ENCODE measurements at places on chromosomes 12 and 14.

DNA sequence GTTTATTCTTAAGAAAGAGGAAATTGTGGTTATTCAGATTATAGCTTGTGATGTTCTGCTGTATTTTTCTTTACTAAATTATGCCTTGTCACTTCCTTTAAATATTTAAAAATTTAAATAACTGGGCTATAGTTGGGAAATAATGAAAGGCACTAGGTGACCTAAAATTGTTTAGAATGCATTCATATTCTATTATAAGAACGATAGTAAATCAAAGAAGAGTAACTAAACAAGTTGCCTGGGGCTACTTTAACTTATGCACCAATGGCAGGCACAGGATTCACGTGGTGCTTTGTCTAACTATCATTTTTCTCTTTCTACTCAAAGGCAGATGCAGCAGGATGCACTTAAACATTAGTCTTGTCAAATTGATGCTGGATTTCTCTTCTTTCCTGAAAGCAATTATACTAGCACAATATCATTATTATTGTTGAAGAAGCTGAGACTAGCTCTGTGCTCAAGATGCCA, 190.7 kb upstream of the PPFIA2 start:
- no peak for DNase-seq

DNA sequence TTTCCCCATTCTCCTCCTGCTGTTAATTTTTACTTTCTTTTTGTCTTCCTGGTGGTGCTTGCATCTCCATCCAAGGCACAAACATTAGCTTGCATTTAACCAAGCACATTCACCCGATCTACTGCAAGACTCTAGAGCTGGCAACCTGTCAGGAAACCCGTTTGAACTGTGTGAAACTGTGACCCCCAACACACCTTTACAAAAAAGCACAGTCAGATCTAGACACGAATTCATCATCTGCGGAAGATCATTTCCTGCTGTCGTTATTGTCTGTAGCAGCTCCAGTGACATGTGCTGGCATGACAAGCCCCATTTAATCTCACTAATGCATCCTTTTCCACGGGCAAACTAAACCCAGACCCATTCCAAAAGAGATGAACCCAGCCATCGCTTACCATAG, 340.5 kb downstream of the VRK1 start:
- DNase-seq: no peak

DNA sequence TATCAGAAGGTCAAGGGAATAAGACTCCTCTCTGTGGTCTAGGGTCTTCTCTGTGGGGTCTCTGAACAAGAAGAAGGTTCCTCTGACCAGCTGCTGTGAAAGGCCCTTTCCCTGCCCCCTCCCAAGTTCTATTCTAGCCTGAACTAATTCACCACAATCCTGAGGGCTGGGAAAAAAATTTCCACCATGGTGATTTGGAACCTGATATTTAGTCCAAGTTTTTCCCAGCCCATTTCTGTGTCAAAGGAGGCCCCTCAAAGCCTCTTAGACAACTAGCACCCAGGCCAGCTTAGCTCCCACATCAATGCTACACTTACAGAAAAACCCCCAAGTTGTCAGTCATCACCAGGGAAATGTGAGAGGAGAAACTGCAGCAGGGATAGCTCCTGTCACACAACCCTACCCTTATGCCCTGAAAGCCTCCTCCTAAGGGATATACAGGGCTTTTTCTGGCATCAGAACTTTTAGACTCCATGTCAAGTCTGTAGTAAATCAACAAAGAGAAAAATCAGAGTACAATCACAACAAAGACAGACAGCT, 4.5 kb downstream of the FMNL3 start:
- no peak for DNase-seq

DNA sequence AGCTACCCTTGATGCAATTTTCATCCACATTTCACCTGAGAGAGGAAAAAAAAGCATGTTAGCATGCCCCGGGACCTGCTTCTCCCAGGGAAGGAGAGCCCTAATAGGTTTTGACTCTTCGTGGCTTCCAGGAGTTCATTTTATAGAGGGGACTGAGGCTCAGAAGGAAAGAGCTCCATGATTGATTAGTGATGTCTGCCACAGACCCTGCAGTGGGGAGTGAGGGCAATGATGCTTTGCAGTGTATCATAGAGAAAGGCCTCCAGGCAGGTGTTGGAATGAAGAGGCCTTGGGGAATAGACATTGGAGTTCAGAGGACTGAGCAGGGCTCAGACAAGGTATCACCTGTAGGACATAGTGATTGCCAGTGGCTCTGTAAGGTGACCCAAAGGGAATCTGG, 41.5 kb downstream of the RNFT2 start:
- no peak for DNase-seq

GRCh38 chr14:102464846-102465341, 44.7 kb downstream of the ANKRD9 start:
- no peak for DNase-seq

- no peak for DNase-seq
Measured at GRCh38 chr12:94948232-94948810, 55.2 kb downstream of the NDUFA12 start.

GRCh38 chr12:89051065-89051677, 301.1 kb downstream of the DUSP6 start:
- no peak for DNase-seq

DNA sequence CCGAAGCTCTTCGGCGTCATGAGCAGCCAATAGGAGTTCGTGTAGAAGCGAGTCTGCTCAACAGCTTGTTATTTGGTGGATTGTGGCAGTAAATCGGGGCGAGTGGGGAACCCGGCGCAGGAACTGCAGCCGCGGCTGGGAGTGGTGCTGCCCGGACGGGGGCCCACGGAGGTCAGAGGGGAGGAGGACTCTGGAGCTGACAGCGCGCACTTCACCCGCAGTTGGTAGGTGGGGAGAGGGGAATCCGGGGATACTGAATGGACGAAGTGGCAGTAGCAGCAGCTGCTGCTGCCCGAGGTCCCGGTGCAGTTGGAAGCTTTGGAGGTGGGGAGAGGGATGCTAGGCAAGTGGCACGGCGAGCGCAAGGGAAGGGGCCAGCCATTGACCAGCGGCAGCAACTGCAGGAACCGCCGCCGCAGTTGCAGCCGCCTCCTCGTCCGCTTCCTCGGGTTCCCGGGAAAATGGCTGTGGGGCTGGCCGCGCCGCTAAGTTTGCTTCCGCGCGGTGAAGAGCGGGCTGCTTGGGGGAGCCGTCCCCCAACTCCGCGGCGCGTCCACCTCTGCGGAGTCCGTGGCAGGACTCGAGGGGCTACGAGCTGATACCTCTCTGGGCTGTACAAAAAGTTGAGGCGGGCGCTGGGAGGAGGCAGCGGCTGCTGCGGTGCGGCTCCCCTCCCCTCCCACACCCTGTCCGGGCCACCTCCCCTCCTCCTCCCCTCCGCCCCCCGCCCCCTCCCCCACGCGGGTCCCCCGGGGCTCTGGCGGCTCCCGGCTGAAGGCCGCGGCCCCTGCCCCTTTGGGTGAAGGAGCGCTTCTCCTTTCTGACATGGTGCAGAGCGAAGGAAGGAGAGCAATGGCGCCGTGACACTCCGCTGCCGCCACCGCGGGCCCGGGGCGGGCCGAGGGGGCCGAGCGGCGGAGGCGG, at the start of gene ARID4A:
Gene ARID4A (plus strand): TSS at position 79 of the 924 bp plus-strand sequence. CDS start 1,300 bp downstream, outside the sequence.
- peak; percentile 72 for DNase-seq

DNA sequence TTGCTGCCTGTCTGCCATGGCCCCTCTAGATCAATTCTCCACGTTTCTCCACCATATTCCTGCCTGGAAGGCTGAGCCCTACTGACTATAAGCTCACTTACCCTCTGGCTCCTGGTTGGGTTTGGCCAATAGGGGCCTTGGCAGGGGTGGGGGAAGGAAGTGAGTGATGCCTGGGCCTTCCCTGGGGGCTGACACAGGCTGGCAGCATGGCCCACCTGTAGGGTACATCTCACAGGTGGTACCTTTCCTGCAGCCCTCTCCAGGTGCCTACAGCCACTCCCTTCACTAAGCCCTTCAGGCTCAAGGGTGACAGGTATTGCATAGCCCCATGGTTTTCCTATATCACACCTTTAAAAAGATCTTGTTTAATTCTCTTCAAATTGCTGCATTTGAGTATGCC, 3.5 kb downstream of the RFC5 start:
- no peak for DNase-seq

DNA sequence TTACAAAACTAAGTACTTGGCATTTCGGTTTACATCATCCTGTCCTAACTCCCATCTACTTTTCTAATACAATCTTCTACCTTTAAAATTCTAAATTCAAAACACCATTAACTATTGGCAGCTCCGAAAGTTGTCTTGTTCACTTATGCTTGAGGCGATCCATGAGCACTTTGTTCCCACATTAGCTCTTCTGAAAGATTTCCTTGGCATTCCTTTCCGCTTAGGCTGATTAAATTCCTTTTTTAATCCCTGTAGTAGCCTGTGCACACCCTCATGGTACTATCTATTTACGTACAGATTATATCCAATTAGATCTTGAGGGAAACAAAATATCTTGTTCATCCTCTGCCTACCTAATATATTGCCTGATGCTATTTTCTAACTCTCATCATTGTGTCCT, 480.7 kb downstream of the PRKD1 start:
- no peak for DNase-seq

- no peak for DNase-seq
Measured at GRCh38 chr14:71050227-71050823, 143.1 kb downstream of the PCNX1 start.

DNA sequence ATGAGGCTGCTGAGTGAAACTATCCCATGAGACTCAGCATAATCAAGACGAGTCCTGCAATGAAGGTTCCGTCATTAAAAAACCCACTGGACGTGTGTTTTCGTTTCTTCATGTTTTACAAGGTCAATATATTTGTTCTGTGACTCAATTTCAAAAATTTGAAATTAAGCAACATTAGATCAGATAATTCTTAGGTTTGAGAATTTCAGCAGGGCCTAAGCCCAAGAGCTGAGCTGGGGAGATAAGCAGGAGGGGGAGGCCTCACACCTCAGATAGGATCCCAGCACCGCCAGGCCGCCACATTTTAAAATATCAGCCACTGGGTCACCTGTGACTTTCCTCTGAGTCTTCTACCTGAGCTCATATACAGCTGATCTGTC, 13.3 kb downstream of the STX2 start:
- DNase-seq: no peak

DNA sequence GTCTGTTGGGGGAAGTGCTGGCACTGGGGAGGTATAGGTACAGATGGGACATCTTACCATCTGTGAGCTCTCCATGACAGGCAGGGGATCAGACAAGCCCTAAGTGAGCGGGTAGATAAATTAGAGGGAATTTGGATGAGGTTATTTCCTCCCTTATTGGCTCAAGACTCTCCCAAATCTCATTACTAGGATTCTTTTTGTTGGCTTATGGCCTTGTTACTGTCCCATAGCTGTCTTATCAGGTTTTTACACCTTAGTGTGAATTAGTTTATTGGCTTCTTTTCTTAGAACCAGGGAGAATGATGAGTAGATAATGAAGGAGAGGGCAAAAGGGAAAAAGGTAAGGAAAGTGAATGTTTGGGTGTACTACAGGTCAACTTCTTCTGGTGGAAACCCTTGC, 191.1 kb upstream of the PRICKLE1 start:
- DNase-seq: no peak

GRCh38 chr14:59358102-59358501, 107.1 kb downstream of the GPR135 start:
- no peak for DNase-seq
